ENCODE measurements at places on chromosomes 7 and 10. TPM values are rescaled to one million over a fixed set of nuclear protein-coding genes. Genes with fewer than 3 reads are reported as not detected.

CRHR2 gene
- not detected for total RNA-seq

WEE2 gene
- not detected for total RNA-seq

MMP21 gene
- total RNA-seq, result 0.37 TPM

JAZF1 gene
- total RNA-seq, result 17.8 TPM

CFAP69 gene
- 4.0 TPM for total RNA-seq

IGF2BP3 gene
- total RNA-seq, result 0.17 TPM

CCDC3 gene
- 6.6 TPM for total RNA-seq

CHAT gene
- total RNA-seq, result not detected

FAM241B gene
- total RNA-seq, result 0.84 TPM

HEPACAM2 gene
- total RNA-seq, result not detected

SPDYE17 gene
- total RNA-seq, result not detected

ITIH5 gene
- 1.3 TPM for total RNA-seq

CALML5 gene
- not detected for total RNA-seq

SPDYE8 gene
- not detected for total RNA-seq

SAP25 gene
- 0.33 TPM for total RNA-seq

SPDYE3 gene
- total RNA-seq, result not detected

TUBB8 gene
- not detected for total RNA-seq

CDHR3 gene
- 10.5 TPM for total RNA-seq

SLC13A1 gene
- not detected for total RNA-seq

HOXA3 gene
- total RNA-seq, result 0.17 TPM

AEBP1 gene
- 13.3 TPM for total RNA-seq

SLC18A2 gene
- 1.8 TPM for total RNA-seq

IDI2 gene
- total RNA-seq, result not detected

TRIM50 gene
- 0.17 TPM for total RNA-seq
